ENCODE measurements at places on chromosomes 16 and 17. TPM values are rescaled to one million over a fixed set of nuclear protein-coding genes. Genes with fewer than 3 reads are reported as not detected.

DNA sequence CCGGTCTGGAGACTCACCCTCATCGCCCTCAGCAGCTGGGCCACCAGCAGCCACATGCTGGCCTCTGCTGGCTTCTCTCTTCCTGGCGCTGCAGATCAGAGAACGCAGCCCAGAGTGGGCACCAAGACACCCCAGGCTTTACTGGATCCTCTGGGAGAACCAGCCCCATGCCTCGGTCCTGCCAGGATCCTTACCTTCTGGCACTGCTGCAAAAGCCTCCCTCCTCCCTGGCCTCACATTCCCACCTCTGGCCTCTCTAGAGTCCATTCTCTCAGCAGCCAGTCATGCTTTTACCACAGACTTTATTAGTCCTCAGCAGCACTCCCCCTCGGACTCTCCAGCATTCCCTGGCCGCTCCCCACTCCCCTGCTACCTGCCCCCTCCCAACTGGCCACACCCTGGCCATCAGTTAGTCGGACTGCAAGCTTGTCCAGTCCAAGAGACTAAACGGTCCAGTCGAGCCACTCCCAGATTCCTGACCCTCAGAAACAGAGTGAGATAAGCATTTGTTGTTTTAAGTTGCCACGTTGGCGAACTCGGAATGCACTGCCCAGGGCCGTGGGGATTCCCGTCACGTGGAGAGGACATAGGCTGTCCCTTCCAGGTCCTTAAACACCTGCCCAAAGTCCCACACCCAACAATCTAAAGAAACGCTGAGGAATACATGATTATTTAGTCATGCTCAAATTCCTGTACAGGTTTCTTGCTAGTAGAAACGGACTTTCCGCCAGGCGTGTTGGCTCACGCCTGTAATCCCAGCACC is 5.9 kb upstream of the SPG7 start:
- DNase-seq, result peak; percentile 79
- peak overlapping the region; percentile 51 for H3K27ac ChIP-seq
- H3K36me3 ChIP-seq, result no peaks in the 10 kb centered on the region
- no peaks in the 10 kb centered on the region for H3K27me3 ChIP-seq
- H3K4me1 ChIP-seq, result peaks cover 23% of the 10 kb centered on the region

GRCh38 chr16:48546774-48547173 is 63.2 kb downstream of the N4BP1 start:
- H3K4me1 ChIP-seq, result no peaks in the 10 kb centered on the region
- H3K36me3 ChIP-seq, result peaks cover 83% of the 10 kb centered on the region
- H3K27me3 ChIP-seq, result no peaks in the 10 kb centered on the region
- no peak for DNase-seq
- H3K27ac ChIP-seq, result no peak overlapping the region

DNA sequence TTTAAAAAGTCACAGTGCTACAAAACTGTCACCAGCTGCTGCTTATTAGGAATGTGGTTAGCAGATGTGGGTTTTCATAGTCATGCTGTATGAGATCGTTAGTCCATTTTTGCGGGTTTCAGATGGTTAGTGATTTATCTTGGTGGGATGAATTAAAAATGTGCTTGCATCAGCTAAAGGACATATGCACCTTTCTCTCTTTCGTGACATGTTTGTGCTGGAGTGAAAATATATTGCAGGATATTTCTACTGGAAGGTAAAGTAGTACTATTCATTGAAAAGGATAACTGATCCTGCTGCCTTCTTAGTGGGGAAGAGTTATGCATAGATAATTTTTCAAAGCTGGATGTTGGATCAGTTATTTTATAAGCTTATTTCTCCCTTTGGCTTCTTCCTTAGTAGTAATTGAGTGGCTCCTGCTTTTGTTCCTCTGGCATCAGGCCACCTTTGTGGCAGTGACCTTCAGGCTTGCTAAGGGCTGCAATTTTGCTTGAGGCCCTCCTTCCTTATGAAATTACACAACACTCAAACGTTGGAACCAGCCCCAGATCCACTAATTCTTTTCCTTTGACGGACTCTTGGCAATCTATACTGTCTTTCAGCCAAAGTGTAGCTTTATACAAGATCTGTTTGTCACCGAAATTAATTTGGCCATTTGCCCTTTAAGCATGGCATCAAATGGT is 7.5 kb upstream of the SNTB2 start:
- peak overlapping the region; percentile 45 for H3K27ac ChIP-seq
- no peak overlapping the region for H3K4me3 ChIP-seq
- peaks cover 14% of the 10 kb centered on the region for H3K4me1 ChIP-seq

GRCh38 chr16:13332713-13333255 is 431.4 kb downstream of the SHISA9 start:
- no peaks in the 10 kb centered on the region for H3K4me1 ChIP-seq
- H3K36me3 ChIP-seq, result no peaks in the 10 kb centered on the region
- H3K27me3 ChIP-seq, result no peaks in the 10 kb centered on the region
- DNase-seq, result no peak
- no peak overlapping the region for H3K4me3 ChIP-seq

GRCh38 chr16:89144681-89145080 is 26.9 kb upstream of the CDH15 start:
- H3K27ac ChIP-seq, result no peak overlapping the region
- peak; percentile 46 for DNase-seq
- no peaks in the 10 kb centered on the region for H3K27me3 ChIP-seq
- no peaks in the 10 kb centered on the region for H3K4me1 ChIP-seq

DNA sequence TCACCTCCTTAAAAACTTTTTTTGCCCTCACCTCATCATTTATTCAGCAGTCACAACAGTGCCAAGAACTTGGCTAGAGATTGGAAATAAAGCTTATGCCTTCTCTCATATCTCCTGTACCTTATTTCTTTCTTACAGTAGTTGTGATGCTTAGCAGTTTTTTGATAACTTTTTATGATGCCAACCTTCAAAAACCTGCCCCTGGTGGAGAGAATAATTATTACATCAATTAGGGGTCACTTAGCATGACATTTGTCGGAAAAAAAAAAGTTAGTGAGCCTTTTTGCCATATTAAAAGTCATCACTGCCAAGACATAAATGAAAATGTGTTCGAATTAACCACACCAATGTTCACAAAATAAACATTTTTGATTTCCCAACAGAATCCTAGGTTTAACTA is 296.6 kb downstream of the WWOX start:
- H3K4me1 ChIP-seq, result peaks cover 5% of the 10 kb centered on the region
- no peak overlapping the region for H3K27ac ChIP-seq
- no peak overlapping the region for H3K4me3 ChIP-seq

GRCh38 chr17:35768797-35769196 is 8.1 kb downstream of the C17orf50 start:
- no peaks in the 10 kb centered on the region for H3K36me3 ChIP-seq
- H3K4me1 ChIP-seq, result peaks cover 9% of the 10 kb centered on the region
- H3K27me3 ChIP-seq, result no peaks in the 10 kb centered on the region

DNA sequence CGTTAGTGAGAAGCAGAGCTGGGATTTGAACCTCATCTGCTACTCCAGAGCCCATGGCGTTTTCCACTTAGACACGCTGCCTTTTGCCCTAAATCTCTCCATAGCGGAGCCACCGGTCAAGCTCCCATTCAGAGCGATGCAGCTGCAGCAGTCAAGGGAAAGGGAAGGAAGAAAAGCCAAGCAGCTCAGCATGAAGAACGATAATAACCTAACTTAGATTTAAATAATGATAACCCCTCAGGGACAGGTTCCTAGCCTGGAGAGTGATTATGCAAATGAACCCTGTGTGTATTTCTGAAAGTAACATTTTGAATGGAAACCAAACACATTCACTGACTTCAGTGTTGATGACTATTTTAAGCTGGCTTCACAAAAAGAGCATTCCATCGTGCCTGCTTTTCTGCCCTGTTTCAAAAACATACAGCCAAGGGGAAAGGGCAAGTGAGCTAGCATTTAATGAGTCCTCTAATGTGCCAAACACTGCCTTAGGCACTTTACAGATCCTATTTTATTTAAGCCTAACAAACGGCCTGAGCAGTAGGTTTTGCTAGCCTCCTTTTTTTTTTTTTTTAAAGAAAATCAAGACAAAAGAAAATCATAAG is 798.3 kb downstream of the CDH8 start:
- no peak overlapping the region for H3K27ac ChIP-seq
- no peak for DNase-seq
- H3K4me3 ChIP-seq, result no peak overlapping the region
- H3K4me1 ChIP-seq, result no peaks in the 10 kb centered on the region
- H3K27me3 ChIP-seq, result no peaks in the 10 kb centered on the region

- peaks cover 28% of the 10 kb centered on the region for H3K36me3 ChIP-seq
- H3K4me1 ChIP-seq, result no peaks in the 10 kb centered on the region
- no peak overlapping the region for H3K4me3 ChIP-seq
- no peak overlapping the region for H3K27ac ChIP-seq
Measured at GRCh38 chr16:68910051-68910450, 66.7 kb downstream of the TANGO6 start.

DNA sequence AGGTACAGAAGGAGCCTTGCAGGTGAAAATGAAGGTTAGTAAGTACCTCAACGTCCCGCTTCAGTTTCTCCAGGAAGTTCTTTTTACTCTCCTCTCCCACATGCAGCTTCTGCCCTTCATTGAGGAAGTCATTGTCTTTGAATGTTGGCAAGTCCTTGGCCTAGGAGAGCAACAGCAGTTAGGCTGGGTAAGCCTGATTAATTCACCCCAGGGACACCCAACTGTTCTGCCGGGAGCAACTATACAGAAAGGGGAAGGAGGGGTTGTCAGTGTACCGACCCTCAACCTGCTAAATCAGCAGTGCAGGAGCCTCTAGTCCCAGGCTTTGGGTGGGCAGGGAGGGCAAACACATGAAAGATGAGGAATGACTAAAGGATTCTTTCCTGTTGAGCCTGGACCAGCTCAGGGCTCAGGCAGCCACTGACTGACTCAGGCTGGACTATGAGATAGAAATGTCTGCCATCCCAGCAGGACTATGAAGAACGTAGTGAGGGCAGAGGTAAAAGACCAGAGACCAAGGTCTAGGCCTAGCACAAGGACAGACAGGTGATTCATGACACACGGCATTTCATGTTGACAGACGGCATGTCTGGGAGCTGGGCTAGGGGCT is 21.6 kb downstream of the PIP4K2B start:
- H3K27ac ChIP-seq, result no peak overlapping the region
- H3K27me3 ChIP-seq, result no peaks in the 10 kb centered on the region
- no peaks in the 10 kb centered on the region for H3K4me1 ChIP-seq

- H3K36me3 ChIP-seq, result no peaks in the 10 kb centered on the region
- H3K4me1 ChIP-seq, result peaks cover 46% of the 10 kb centered on the region
- peak overlapping the region; percentile 41 for H3K4me3 ChIP-seq
- peak overlapping the region; percentile 82 for H3K27ac ChIP-seq
Measured at GRCh38 chr16:2023092-2024031, 3.3 kb upstream of the NHERF2 start.

The CSH2 gene
- not detected for total RNA-seq

The TBC1D16 gene
- 21.7 TPM for total RNA-seq

The MKS1 gene
- total RNA-seq, result 15.9 TPM

The CCL4 gene
- total RNA-seq, result 12.5 TPM
